Stimulated activated CD4-positive, alpha-beta T cell treated with anti-CD3 and anti-CD28 coated beads, Interleukin-4, amount 100 ng/mL, for 24 hours (primary cell): ENCODE measurements at places on chromosomes 12 and 14.

GRCh38 chr12:72072592-72073212, 134.1 kb downstream of the TPH2 start:
- no peak for DNase-seq

DNA sequence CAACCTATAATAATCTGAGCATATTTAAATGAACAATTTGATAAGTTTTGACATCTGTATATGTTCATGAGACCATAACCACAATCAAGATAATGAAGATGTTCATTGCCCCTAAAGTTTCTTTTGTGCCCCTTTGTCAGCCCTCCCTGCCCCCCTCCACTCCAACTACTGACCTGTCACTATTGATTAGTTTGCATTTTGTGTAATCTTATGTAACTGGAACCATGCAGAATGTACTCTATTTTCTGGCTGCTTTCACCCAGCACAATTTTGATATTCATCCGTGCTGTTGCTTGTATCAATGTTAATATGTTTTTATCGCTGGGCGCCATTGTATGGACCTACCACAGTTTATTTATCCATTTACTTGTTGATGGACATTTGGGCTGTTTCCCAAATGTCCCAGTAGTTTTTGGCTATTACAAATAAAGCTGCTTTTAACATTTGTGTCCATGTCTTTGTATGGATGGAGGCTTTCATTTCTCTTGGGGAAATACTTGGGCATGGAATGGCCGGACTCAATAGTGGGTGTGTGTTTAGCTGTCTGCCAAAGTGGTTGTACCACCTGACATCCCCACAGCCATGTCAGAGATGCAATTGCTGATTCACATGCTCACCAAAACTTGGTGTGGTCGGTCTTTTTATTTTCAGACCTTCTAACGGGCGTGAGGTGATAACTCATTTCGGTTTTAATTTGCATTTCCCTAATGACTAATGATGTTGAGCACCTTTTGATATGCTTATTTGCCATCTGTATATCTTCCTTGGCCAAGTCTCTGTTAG, 38.9 kb downstream of the EML1 start:
- DNase-seq, result no peak

DNA sequence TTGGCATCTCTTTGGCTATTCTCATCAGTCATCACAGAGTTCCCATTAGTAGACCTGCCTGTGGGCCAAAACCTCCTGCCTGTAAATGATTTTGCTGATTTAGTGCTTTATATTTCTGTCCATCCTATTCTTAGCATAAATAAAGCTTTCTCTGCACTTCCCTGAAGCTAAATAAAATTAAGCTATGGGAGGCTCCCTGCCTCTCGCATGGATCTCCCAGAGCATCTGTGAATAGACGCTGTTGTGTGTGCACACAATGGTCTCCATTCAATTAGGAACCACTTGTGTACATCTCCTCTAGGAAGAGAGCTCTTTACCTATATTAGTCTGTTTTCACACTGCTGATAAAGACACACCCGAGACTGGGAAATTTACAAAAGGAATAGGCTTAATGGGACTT, 80.4 kb downstream of the PPFIBP1 start:
- DNase-seq, result no peak

GRCh38 chr12:65492998-65493912, 214.8 kb downstream of the MSRB3 start:
- DNase-seq, result no peak

DNA sequence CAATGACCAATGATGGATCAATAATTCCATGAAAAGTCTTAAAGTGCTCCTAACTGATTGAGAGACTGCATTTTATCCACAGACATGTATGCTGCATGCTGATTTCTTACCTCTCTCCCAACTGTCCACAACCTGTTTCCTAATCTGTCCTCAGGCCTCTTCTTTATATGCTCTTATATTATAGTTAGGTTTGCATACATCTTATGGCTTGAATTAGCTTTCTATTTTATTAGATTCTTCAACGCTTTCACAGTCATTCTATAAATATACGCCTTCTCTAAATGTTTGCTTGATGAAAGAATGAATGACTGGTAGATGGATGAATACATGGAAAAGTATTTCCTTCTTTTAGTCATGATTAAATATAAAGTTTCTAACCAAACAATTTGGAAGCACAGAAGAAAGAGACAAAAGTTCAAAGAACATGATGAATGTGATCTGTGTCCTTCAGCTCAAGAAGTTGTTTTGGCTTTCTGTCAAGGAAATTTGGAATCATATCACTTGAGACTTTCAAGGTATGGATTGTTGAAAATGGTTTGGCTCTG, 91.8 kb upstream of the NPAS3 start:
- no peak for DNase-seq

GRCh38 chr14:76152333-76152681, 585 bp downstream of the GPATCH2L start:
- peak; percentile 78 for DNase-seq

GRCh38 chr12:89878950-89879349, 170.3 kb upstream of the ATP2B1 start:
- no peak for DNase-seq

- no peak for DNase-seq
Measured at GRCh38 chr12:114767906-114768722, 84.1 kb upstream of the TBX3 start.

DNA sequence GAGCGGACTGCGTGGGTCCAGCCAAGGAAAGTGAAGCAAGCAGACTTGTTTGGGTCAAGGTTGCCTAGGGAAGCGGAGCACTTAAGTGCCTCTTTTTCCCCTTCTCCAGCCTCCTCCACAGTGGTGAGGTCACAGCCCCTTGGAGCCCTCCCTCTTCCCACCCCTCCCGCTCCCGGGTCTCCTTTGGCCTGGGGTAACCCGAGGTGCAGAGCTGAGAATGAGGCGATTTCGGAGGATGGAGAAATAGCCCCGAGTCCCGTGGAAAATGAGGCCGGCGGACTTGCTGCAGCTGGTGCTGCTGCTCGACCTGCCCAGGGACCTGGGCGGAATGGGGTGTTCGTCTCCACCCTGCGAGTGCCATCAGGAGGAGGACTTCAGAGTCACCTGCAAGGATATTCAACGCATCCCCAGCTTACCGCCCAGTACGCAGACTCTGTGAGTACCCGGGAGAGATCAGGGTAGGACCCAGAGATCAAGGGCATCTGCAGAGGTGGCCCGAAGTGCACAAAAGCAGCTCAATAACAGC, at the start of gene TSHR:
Gene TSHR (plus strand): TSS at position 206 of the 526 bp plus-strand sequence. CDS start 60 bp downstream, at position 266.
- DNase-seq, result no peak

- no peak for DNase-seq
Measured at GRCh38 chr12:124422570-124423523, 128.0 kb downstream of the RFLNA start.
